ENCODE measurements at places on chromosomes 12 and 14.

DNA sequence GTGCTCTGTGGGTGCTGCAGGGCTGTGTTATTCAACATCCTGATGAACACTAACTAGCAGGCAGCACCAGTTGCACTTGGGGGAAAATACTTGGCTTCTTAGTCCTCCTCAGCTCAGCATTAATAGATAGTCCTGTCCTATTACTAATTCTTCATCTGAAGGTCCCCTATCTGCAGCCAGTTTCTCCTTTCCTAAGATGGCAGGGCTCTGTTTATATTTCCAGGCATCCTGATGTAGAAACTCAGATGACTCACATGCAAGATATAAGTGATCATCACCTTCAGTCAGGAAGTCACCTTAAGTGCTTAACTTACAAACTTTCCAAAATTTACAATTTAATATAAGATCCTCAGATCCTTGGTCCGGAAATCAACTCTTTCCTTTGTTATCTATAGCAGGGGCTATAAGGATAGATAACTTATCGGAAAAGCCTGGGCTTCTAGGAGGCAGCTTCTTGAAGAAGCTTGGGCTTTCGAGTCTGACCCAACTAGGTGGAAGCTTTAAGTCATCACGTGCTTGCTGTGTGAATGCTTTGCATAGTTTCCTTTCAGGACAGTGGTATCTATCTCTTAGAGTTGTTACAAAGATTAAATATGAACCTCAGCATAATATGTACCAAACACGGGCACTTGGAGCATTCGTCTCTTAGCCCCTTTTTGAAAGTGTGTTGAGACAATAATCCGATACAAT, 181.0 kb upstream of the GRIP1 start:
- no peak for DNase-seq

DNA sequence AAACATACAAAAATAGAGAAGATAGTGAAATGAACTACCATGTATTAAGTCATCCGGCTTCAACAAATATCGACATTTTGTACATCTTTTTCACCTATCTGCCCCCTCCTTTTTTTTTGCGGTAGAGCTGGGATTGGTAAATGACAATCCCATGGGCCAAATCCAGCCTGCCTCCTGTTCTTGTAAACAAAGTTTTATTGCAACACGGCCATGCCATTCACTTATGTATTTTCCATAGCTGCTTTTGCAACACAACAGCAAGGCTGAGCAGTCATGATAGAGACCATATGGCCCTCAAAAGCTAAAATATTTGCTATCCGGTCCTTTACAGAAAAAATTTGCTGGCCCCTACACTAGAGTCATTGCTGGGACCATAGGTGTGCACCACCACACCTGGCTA, 58.1 kb upstream of the PLEKHG3 start:
- no peak for DNase-seq

DNA sequence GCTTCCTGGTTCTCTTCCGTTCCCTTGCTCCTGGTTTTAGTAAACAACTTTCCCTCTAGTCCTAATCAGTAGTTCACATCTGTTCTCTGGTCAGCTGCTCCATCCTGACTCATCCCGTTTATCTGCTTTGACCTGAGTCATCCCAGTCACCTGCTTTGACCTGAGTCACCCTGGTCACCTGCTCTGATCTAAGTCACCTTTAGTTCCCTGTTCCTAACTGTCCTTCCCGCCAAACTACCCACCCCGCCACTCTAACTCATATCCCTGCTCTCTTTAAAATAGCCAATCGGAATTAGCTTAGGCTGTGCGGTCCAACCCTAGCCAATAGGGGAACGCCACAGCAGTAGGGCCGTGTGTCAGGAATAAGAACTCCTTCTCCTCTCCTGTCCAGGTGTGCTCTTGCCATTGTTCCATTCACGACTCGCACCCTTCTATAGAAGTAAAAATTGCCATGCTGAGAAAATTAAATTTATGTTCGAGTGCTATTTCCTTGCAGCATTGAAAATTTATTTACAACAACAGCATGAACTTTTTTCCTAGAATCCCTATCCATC, 3.1 kb upstream of the ANKRD33 start:
- no peak for DNase-seq

GRCh38 chr12:97560786-97561618, 98.4 kb downstream of the RMST start:
- DNase-seq = no peak

GRCh38 chr14:66443785-66444184, 42.4 kb upstream of the CCDC196 start:
- no peak for DNase-seq

GRCh38 chr12:23548742-23549141, 400.7 kb downstream of the SOX5 start:
- DNase-seq = no peak
